ENCODE measurements at places on chromosomes 5 and 9.

DNA sequence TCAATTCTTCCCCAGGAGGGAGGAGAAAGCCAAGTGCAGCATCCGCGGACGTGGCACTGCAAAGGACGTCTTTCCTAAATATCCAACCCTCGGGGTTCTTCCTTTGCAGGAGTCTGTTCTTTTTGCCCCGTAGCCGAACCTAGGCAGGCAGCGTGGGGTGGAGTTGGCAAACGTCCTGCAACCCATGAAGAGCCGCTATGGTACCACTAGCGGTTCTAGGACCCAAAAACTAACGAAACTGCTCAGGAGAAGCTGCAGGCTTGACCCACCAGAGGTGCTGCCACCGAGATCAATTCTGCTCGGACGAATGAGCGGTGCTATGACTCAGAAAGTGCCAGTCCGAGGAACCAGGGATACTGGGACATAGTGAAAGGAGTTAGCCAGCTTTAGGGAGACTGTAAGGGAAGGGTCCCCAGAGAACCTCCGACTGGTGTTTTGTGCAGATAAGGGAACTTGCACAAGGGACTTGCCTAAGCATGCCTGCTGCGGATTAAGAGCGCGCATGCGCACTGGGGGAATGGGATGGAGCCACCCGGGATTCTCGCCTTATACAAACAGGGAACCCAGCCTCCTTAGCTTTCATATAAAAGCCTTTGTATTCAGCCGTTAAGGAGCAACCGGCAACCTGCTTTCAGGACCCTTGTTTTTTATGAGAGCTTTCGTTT lies 32.7 kb downstream of the ANXA2R start:
- no peak for DNase-seq

GRCh38 chr9:125483697-125484096 lies 222.1 kb downstream of the GAPVD1 start:
- no peak for DNase-seq

GRCh38 chr5:111776913-111777781 lies 20.2 kb upstream of the NREP start:
- no peak for DNase-seq

DNA sequence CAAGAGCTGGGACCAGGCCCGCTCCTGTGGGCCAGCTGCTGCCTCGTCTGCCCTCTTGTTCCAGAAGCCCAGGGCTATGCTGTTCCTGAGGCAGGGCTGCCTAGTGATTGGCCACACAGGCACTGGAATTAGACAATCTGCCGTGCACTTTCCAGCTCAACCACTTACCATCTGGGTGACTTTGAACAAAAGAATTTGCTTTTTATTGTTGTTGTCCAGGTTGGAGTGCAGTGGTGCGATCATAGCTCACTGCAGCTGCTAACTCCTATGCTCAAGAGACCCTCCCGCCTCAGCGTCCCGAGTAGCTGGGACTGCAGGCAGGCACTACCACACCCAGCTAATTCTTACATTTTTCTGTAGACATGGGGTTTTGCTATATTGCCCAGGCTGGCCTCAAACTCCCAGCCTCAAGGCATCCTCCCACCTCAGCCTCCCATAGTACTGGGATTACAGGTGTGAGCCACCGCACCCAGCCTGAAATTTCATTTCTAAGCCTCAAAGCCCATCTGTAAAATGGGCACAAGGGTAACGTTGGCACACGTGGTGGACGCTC lies 1.2 kb upstream of the NEK6 start:
- no peak for DNase-seq

DNA sequence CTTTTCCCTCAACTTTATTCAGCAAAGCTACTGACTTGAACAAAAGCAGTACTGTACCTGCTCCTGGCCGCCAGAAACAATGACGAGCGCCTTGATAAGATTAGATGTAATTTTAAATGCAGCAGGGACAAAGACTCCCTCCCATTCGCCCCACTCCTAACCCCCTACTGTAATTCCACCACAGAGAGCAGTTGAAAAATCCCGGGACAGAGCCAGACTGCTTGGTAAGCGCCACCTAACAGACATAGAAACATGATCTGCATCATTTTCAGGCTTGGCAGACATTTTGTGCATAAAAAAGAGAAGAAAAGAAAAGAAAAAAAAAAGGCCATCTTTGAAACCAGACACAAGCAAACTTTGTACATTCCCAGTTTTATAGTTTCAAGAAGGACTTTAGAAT lies 81.9 kb downstream of the ISL1 start:
- no peak for DNase-seq

DNA sequence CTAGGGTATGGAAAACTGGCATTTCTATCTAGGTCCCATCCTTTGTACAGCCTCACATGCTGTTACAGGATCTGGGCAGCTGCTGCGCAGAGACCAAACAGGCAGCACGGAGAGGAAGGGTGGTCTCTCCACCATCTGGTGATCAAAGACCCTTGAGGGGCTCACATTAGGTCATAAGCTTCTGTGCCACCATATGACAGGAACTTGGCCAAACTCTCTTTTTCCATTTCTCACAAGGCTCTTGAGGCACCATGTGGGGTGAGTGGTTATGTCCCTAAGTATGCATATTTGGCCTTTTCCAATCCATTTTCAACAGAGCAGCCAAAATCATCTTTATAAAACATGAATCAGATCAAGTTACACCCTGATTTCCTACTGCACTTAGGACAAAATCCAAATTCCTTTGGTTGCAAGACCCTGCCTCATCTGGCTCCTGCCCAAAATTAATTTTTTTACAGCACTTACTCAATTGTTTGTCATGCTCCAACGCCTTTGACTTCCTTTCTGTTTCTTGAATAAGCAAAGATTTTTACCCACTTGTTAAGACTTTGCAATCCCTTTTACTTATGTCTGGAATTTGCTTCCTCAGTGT lies 730.0 kb downstream of the MAT2B start:
- DNase-seq: no peak

GRCh38 chr5:10801931-10802666 lies 41.1 kb upstream of the DAP start:
- no peak for DNase-seq

All from GM12878 (cell line).